Tibial nerve (tissue), 4 donors: ENCODE measurements at places on chromosomes 3 and 15.

- no peak for DNase-seq
Observed at GRCh38 chr15:74388363-74388951, 21.0 kb upstream of the CYP11A1 start.

DNA sequence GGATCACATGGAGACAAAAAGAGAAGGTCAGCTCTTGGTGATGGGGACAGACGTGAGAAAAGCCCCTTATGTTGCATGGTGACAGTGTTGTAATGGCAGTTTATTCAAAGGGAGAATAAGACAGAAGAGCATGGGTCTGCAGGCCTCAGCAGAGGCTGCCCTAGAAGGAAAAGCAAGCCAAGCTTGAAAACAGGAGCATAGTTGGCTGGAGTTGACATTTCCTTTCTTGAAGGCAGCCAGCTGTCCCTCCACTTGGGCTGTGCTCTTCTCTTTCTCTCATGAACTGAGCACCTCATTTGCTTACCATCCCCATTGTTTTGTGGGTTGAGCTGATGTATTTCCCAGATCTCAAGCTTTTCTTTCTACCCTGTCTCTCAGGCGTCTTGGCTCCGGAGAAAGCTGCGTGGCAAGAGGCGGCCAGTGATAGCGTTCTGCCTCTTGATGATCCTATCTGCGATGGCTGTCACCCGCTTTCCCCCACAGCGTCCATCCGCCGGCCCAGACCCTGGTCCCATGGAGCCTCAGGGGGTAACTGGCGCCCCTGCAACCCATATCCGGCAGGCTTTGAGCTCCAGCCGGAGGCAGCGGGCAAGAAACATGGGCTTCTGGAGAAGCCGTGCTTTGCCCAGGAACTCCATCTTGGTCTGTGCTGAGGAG, 52.9 kb downstream of the GASK1A start:
- no peak for DNase-seq

- DNase-seq, result no peak
Observed at GRCh38 chr15:67049351-67050044, 15.9 kb upstream of the SMAD3 start.

DNA sequence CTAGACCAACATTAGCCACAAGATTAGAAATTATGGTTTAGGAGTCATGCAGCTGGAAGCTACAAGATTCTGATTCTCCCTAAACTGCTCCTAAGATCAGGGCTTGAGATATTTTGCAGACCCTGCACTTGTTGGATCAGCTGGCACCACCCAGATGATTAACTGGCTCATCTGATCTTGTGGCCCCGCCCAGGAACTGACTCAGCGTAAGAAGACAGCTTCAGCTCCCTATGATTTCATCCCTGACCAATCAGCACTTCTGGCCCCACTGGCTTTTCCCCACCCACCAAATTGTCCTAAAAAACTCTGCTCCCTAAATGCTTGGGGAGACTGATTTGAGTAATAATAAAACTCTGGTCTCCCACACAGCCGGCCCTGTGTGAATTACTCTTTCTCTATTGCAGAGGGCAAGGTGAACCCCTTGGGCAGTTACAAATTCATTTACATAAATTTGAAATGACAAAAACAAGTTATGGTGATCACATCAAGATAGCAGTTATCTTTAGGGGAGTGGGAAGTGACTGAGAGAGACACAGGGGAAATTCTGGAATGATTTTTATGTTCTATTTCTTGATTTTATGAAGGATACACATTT, 76.5 kb downstream of the CD200R1L start:
- no peak for DNase-seq

DNA sequence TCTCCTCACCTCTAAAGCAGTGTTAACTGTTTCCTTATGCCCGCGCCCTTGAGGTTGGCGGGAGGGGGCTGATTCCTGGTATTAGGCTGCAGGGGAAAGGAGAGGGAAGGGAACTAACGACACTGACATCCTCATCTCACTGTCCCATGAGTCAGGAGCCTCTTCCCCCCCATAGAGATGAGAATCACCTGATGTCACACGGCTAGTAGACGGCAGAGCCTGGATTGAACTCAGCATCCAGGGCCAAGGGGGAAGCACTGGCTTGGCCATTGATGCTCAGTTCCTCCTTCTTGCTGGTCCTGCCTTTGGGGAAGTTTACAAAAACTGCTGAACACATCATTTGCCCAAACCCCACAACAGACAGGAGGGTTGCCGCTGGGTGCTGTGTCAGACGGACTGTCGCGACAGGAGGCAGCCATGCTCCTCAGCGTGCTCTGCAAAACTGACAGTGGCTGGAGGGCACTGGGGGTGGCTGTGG, 38.5 kb downstream of the IDH2 start:
- DNase-seq, result no peak

DNA sequence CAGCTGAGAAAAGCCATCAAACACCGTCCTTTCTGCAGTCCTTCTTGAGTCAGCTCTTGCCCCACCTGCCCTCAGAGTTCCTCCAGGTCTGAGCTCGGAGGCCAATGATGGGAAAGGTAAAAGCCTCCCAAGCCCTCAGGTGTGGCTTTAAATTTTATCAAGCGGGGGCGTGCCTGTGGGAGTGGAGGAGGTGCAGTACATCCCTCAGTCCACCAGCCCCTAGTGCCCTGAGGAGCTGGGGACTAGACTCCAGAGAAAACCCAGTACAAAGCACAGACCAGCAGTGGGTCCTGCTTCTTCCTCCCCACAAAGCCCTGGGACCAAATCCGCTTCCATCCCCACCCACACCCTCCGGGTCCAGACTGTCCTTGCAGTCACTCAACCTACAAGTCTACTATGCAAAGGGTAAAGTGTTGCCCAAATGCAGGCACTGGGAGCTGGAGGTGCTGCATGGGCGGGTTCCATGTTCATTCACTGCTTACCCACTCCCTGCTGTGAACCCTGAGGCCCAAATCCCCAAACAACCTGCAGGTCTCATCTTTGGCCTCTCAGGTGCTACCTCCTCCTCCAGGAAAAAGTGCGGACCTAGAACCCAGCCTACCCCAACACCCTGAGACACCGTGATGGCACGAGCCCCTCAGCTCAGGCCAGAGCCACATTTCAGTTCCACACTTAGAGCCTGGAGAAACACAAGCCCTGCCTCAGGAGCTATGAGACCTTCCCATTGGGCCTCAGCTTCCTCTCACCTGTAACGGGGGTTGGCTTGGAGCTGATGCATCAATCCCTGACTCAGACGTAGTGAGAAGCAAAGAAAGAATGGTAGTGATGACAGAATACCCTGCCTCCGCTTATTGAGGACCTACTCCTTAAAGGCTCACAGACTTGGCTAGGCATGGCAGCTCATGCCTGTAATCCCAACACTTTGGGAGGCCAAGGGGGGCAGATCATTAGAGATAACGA, 2.4 kb downstream of the PFKFB4 start:
- DNase-seq, result no peak

- no peak for DNase-seq
Observed at GRCh38 chr3:101695779-101696372, 9.4 kb upstream of the RPL24 start.

DNA sequence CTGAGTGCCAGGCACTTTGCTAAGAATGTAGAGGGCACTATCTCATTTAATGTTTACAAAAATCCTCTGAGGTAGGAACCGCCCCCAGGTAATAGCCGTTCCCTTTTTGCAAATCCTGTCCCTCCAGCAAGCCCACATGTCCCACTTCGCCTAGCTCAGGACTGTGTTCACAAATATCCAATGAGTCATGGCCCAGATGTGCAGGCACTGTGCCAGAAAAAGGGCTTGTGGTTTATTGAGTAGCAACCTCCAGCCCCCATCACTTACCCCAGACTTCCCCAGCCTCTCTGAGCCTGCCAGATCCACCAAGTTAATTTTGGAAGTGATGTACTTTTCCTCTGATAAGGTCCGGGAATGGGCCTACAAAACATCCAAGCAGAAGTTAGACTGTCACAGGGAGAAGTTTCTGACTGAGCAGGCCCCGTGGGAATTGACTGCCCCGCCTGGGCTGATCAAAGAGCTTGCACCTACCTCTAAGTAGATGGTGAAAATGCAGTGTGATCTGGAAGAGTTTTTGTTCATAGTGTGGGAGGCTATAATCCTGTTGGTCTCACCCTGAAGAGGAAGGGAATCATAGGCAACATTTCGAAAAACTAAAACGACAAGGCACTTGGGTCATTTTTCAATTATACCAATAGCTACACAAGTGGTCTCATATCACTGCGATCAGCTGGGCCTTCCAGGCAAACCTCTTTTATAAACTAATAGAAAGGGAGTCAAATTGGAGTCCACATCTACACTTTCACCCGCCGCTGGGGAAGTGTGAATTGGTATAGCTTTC, 15.7 kb downstream of the KIF9 start:
- DNase-seq, result peak; percentile 69

DNA sequence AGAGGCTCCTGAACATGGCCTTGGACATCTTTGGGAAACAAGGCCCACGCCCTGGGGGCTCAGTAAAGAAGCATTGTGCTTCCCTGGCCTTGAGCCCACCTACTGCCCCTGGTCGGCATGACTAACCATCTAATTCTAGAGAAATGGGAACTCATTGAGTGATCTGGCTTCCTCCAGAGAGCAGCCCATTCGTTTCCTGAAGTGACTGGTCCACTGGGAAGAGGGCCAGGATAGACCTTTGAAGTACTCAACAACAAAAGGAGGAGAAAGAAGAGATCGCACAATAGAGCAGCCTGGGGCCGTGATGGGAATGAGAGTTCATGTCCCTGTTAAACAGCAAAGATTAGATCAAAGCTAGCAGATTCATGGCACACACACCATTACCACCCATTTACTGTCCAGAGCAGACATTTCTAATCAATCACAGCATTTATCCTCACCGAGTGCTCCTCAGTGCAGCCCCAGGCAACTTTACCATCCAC, 514.4 kb upstream of the PROK2 start:
- DNase-seq, result no peak

DNA sequence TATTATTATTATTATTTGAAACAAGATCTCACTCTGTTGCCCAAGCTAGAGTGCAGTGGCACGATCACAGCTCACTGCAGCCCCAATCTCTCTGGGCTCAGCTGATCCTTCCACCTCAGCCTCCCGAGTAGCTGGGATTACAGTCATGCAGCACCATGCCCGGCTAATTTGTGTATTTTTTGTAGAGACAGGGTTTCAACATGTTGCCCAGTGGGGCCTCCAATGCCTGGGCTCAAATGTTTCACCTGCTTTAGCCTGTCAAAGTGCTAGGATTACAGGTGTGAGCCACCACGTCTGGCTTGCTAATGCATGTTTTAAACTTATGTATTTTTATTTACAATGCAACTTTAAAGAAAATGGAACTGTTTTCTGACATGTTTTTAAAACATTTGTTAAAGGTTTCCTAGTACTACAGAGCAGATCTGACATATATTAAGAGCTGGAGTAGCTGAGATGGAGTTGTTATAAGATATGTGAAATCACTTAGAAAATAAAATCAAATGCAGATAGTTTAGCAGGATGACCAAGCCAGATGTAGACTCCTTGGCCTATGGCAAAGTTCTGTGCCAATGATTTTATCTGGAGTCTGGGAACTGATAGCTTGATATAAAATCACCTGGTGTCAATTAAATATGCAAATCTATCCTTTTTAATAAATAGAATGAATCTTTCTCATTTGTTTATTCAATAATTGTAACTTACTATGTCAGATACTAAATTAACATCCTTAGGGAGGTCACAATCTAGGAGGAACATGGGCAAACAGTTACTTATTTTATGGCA, 310.1 kb upstream of the NAALADL2 start:
- no peak for DNase-seq

GRCh38 chr15:49412797-49413196, 10.2 kb upstream of the FGF7 start:
- DNase-seq, result no peak

DNA sequence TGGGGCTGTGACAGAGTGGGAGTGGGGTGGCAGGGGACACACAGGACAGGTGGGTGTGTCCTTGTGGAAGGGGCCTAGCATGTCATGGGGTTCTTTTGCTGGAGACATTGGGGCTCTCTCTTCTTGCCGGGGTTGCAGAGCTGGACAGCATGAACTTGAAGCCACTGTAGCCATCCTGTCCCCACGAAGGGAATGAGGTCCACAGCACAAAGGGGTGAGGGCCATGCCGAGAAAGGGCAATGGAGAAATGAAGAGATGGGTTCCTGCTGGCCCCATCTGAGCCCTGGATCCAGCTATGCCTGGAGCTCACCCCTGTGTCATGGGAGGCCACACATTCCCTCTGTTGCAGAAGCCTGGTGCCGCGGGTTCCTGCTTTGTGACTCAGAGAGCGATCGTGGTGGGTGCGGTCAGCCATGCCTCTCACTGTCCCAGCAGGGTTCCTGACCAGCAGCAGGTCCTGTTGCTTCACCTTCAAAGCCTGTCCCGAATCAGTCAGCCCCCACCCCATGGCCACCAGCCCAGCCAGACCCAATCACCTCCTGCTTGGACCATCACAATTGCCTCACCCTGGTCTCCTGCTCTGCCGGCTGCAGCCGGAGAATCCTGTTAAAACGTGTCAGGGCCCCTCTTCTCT, 50.0 kb downstream of the DNAJB8 start:
- no peak for DNase-seq

GRCh38 chr3:100157685-100158084, 43.4 kb upstream of the FILIP1L start:
- no peak for DNase-seq

GRCh38 chr3:29690686-29691353, 409.9 kb downstream of the RBMS3 start:
- no peak for DNase-seq

DNA sequence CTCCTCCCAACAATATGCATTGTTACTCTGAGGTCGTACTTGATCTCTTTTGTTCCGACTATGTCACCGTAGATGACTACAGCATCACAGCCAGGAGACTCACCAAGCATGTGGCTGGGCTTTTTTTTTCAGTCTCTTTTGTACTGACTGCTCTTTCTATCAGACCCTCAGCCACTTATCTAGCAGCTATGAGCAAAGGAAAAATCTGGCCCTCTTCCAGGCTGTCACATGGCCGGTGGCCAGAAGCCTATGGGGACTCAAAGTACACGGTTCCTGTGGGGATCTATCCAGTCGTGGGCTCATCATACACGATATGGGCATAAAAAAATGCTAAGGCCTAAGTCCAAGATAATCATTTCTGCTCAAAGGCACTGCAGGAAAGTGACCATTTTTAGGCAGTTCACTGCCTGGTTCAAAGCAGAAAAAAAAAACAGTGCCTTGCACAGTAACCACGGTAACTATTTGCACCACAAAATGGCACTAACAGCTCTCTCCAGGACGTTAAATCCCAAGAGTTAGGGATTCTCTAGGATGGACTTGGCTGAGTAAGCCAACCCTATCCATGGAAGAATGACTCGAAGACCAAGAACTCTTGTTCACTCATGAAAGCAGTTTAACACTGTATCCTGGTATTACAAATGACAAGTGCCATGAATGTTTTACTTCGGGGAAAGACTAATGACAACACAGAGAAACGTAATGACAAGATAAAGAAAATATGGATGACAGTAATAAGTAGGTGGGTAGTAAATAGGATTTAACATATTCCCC, 50.3 kb downstream of the SHQ1 start:
- no peak for DNase-seq

GRCh38 chr3:182382112-182382857, 411.0 kb upstream of the ATP11B start:
- no peak for DNase-seq

GRCh38 chr3:48830715-48831114, 17.0 kb downstream of the PRKAR2A start:
- DNase-seq, result no peak

DNA sequence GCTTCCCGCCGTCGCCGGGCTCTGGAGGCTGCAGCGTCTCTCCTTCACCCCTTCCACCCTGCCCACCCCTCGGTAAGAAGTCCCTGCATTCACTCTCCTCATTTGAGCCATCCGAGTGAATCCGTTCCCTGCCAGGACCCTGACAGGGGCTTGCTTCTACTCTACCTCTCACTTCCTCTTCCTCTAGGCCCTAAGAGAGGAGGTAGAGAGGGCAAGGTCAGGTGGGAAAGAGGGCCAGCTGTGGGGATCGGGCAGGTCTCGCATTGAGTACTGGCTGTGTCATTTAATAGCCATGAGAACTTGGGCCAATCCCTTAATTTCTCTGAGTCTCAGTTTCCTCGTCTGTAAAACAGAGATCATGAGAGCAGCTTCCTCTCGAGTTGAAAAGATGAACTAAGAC, 283.6 kb downstream of the UACA start:
- DNase-seq, result no peak
